ENCODE measurements at places on chromosomes 2 and 18.

GRCh38 chr2:46200861-46201605 lies 96.2 kb upstream of the EPAS1 start:
- DNase-seq, result no peak

DNA sequence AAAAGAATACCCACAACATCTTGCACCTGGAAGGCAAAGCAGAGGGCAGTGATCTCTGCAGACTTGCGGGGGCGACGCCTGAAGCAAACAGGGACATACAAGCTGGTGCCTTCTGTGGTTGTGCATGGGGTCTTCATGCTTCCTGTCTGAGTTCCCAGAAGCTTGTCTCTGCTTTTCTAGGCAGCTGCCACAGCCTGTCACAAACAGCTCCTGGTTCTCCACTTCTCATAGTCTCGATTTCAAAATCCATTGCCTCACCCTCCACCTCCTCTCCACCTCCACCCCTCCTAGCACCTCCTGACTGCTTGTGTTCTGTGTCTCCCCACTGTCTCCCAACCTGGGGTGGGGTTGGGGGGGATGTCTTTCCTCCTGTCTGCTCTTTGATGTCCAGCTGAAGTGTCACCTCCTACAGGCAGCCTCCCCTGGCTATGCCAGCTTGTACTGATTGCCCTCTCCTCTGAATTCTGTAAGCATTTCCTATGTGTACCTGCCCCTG lies 1.7 kb upstream of the PROC start:
- DNase-seq, result no peak

DNA sequence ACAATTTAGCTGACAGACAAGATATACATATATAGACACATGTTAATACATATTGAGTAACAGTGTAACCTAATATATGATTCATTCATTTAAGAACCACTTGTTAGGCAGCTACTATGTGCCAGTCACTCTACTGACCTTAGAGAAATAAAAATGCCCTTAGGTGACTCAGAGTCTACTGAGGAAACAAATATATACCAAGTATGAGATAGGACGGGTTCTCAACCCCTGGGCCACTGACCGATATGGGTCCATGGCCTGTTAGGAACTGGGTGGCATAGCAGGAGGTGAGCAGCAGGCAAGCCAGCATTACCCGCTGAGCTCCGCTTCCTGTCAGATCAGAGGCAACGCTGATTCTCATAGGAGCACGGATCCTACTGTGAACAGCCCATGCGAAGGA lies 14.8 kb downstream of the STRN start:
- DNase-seq, result no peak

GRCh38 chr2:66700677-66701066 lies 265.7 kb downstream of the MEIS1 start:
- no peak for DNase-seq

DNA sequence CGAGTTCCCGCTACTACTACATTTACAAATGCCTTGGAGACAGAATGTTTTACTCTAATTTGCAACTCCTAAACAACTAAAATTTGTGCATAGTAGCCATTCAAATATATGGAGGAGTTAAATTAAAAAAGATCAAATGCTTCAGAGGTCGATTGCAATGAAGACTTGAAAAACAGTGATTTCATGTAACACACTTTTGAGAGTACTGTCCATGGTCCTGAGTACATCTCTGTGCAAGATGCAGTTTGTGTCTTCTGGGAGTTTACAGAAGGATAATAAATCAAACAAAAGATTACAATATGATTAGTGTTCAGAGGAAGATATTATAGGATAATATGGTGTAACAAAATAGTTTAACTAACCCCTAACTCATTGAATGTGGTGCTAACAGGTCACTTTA lies 894.7 kb downstream of the TMEM182 start:
- DNase-seq, result no peak

- DNase-seq, result no peak
Observed at GRCh38 chr2:195603998-195604397, 53.0 kb upstream of the SLC39A10 start.

GRCh38 chr2:71545572-71546274 lies 92.4 kb downstream of the DYSF start:
- DNase-seq, result peak; percentile 56

DNA sequence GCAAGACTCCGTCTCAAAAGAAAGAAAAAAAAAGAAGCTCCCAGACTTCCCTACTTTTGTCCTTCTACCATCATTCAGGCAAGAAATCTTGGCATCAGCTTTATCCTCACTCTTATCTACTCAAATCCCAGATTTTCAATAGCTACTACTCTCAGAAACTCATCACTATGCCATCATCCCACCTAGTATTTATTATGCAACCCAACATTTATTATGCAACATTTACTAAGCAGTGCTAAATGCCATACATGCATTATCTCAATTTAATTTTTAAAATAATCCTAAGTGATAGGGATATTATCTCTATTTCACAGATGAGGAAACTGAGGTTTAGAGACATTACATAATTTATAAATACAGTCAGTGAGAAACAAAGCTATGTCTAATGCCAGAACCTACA lies 4.1 kb downstream of the USP37 start:
- no peak for DNase-seq

DNA sequence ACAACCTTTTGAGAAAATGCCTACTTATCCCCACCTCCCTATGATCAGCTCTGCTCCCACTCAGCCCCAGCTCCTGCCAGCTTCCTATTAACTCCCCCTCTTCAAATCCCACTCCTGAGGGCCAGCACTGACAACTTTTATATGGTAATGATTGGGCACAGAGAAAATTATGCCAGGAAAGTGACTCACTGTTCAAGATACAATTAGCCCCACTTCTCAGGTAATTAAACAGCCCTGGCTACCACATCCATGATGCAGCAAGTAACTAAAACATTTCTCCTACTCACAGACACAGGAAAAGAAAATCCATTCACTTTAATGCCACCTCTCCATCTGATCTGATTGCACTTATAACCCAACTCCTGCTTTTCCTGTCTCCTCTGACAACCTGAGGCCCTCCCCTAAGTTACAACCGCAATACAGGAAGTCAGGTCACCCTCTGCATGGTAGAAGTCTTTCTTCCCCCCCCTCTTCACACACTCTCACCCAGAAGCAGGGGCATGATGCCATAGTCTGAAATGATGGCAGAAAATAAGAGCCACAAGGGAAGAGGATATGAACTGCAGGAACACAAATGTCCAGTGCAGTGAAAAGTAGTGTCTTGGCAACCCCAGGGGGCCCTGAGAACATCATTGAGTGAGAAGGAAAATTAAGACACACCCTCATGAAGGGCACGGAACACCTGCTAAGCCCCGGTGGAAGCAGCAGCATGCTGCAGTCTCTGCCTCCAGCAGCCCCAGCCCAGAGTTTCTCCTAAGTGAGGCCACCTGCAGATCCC lies 54.4 kb downstream of the STK39 start:
- DNase-seq, result no peak

- DNase-seq, result no peak
Observed at GRCh38 chr2:237895544-237896506, 36.4 kb downstream of the RAMP1 start.

DNA sequence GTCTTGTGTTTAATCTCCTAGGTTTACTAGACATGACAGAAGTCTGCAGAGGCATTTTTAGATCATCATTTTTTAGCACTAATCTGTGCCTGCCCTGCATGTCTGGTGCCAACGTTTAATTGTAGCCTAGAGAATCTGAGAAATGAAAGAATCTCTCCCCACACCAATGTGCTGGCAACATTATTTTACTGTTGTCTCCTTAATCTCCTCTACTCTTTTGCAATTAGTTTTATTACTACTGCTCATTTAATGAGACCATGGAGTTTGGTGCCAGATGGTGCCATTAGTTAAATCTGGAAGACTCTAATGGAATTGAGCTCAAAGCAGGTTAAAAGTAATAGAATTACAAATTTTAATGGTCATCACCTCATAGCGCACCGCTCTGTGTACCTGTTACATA lies 4.0 kb upstream of the SPP2 start:
- no peak for DNase-seq
